ENCODE measurements at places on chromosomes 7 and 10. TPM values are rescaled to one million over a fixed set of nuclear protein-coding genes. Genes with fewer than 3 reads are reported as not detected.

Gene HMX3
- not detected for total RNA-seq

Gene TUBAL3
- total RNA-seq = not detected

Gene MOSPD3
- total RNA-seq = 18.2 TPM

Gene TFPI2
- 1,251 TPM for total RNA-seq

Gene ECHDC3
- 29.9 TPM for total RNA-seq

Gene SLC26A3
- not detected for total RNA-seq

Gene MRC1
- total RNA-seq = 0.13 TPM

Gene CD36
- 10.8 TPM for total RNA-seq

Gene PON3
- total RNA-seq = not detected

Gene LIPK
- total RNA-seq = not detected

Gene EPDR1
- total RNA-seq = 11.4 TPM

Gene DRGX
- not detected for total RNA-seq

Data from epithelial cell of alveolus of lung (primary cell).